Right hindlimb (tissue), 1 donor: ENCODE measurements at places on chromosomes 5 and 9.
A peak's percentile ranks its signal among the peaks of the same experiment; 100 is the strongest.

GRCh38 chr9:27248702-27249101 is 48.2 kb downstream of the EQTN start:
- DNase-seq = no peak

DNA sequence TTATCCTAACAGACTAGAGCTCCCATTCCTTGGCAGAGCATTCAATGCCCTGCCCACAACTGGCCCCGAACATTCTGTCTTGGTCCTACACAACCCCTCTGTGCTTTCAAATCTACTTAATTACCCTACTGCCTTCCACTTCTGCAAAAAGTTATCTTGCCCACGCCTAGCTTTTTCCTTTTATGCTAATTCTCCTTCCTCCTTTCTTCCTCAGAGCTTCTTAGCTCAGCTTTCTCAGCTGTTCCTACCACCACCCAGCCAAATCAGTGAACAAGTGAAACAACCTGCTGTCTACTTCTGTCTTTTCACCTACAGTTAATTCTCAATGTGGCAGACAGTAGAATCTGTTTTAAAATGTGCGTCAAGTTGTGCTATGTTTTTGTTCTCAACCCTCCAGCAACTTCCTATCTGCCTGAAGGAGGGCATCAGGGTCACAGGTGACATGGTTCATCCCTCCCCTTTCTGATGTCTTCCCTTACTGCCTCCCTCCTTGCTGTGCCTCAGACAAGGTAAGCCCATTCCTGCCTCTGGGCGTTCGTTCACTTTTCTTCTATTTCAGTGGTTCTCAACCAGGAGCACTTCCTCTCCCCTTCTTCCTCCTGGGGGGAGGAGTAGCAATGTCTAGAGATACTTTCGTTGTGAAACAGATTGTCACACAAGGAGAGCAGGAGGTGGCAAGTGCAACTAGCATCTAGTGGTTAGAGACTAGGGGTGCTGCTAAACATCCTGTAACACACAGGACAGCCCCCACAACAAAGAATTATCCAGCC is 1.3 kb upstream of the REEP5 start:
- no peak for DNase-seq

- DNase-seq = no peak
Measured at GRCh38 chr9:33988219-33988890, 60.3 kb downstream of the UBAP2 start.

DNA sequence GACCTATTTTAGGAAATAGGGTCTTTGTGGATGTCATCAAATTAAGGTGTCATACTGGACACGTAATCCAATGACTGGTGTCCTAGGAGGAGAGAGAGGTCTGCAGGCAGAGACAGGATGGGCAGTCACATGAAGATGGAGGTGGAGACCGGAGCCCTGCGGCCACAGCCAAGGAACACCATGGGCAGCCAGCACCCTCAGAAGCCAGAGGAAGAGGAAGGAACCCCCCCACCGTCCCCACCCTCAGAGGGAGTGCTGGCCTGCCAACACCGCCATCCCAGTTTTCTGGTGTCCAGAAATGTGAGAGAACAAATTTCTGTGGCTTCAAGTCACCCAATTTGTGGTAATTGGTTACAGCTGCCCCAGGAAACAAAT is 88.3 kb downstream of the NSUN2 start:
- DNase-seq = no peak

- no peak for DNase-seq
Measured at GRCh38 chr5:98637557-98637956, 135.9 kb upstream of the RGMB start.

DNA sequence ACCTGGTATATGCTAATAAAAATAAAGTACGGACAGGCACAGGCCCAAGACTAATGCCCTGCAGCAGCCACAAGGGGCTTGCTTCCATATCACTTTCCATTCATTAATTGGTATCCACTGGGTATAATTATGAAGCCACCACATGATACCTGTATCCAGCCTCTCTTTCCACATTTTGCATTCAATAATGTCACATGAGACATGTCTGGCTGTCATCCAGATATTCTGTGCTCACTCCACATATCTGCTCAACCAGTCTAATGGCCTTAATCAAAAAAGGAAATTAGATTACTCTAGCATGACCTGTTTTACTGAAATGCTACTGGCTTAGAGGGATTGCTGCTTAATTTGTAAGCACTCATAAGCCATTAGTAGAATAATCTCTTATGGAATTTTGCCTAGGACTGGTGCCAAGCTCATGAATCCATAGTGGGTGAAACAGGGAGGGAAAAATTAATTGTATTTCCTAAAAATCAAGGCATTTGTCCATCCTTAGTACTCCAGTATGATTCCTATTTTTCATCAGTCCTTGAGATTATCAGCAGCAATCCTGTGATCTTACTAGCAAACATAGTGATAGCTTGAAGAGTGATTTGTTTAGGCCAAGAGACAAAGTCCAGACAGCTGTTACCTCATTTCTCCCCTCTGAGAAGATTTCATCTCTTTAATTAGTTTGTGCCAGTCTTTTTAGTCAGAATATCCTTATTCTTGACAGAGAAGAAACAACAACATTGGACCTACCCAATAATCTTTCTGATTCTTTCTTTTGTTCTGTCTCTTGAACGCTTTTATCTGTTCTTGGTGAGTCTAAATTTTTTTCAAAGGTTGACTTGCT is 119.2 kb upstream of the ABCA1 start:
- DNase-seq = no peak

DNA sequence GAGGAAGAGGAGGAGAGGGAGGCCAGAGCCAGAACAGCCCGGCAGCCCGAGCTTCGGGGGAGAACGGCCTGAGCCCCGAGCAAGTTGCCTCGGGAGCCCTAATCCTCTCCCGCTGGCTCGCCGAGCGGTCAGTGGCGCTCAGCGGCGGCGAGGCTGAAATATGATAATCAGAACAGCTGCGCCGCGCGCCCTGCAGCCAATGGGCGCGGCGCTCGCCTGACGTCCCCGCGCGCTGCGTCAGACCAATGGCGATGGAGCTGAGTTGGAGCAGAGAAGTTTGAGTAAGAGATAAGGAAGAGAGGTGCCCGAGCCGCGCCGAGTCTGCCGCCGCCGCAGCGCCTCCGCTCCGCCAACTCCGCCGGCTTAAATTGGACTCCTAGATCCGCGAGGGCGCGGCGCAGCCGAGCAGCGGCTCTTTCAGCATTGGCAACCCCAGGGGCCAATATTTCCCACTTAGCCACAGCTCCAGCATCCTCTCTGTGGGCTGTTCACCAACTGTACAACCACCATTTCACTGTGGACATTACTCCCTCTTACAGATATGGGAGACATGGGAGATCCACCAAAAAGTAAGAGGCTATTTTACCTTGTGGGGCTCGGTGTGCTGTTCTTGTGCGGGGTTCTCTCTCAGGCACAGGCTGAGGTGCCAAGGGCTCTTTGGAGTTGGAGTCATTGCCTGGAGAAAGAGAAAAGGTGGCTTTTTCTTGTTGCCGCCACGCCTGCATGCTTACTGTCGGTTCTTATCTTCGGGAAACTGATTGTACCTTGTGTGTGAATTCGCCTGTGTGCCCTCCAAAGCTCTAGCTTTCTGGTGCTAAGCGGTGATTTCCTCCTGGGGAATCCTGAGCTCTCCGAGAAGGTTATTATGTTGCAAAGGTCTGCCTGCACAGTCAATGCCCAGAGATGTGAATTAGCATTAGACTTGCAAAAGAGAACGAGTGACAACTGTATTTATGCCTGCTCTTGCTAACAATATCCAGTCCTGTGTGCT is at the start of gene ISL1:
TSS of gene ISL1 (plus strand) at position 318 of the 991 bp plus-strand sequence. CDS start at position 542, 224 bp downstream.
- DNase-seq = peak; percentile 89

GRCh38 chr9:134213508-134213850 is 49.1 kb upstream of the RNU6ATAC start:
- DNase-seq = no peak

GRCh38 chr9:37740631-37741328 is 12.8 kb upstream of the TRMT10B start:
- no peak for DNase-seq

GRCh38 chr5:93868851-93869250 is 127.5 kb upstream of the POU5F2 start:
- no peak for DNase-seq

GRCh38 chr5:44574678-44575077 is 185.5 kb upstream of the FGF10 start:
- DNase-seq = no peak

- DNase-seq = no peak
Measured at GRCh38 chr5:32721626-32722025, 10.5 kb downstream of the NPR3 start.

GRCh38 chr5:139687656-139688055 is 39.5 kb downstream of the CXXC5 start:
- DNase-seq = no peak

- DNase-seq = no peak
Measured at GRCh38 chr9:97365634-97366033, 46.3 kb upstream of the TDRD7 start.

DNA sequence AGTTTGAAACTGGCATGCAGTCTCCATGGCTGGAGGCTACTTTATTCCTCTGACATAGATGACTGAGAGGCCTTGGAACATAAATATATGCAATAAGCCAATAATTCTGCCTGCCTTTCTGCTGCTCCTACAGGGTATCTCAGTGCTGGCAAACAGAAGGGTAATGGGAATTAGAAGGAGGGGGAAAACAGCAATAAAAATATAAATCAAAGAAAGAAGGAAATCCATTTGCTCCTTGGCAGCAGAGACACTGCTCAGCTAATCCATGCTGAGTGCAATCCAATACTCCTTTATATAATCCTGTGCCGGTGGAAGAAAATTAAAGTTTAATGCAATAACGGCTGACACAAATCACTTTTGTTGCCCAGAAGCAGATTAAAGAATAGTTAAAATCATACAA is 478.9 kb downstream of the SPATA31D1 start:
- DNase-seq = no peak

- DNase-seq = peak; percentile 72
Measured at GRCh38 chr5:113059232-113060040, 82.8 kb downstream of the DCP2 start.

GRCh38 chr5:145925353-145925752 is 11.0 kb upstream of the SH3RF2 start:
- DNase-seq = no peak

- DNase-seq = no peak
Measured at GRCh38 chr5:115703514-115703913, 77.7 kb upstream of the TMED7 start.

DNA sequence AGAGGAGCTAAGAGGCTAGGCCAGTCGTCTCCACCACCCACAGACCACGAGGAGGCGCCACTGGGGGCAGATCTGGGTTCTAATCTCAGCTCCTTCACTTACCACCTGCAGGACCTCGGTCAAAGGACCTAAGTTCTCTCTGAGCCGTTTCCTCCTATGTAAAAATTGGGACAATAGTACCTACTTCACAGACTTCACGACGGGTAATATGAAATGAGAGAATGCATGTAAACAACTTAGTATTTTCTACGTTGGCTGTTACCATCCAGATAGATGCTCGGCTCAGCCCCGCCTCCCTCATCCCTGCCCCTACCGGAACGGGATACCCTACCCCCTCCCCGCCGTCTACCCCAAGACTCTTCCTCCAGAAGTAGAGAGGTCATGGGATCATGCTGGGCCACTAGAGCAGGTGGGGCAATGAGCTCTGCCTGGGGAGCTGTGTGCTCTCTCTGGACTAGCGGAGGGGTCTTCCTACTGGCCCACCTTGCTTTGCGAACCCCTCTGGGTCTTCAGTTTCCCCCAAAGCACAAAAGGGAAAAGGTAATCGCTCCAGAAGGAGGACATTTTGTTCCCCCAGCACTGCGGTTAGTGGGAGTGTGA is 541 bp downstream of the GNPDA1 start:
- peak; percentile 27 for DNase-seq

GRCh38 chr9:16445141-16445920 is 425.1 kb downstream of the BNC2 start:
- no peak for DNase-seq
